ENCODE measurements at places on chromosomes 13 and 19. TPM values are rescaled to one million over a fixed set of nuclear protein-coding genes. Genes with fewer than 3 reads are reported as not detected.

DNA sequence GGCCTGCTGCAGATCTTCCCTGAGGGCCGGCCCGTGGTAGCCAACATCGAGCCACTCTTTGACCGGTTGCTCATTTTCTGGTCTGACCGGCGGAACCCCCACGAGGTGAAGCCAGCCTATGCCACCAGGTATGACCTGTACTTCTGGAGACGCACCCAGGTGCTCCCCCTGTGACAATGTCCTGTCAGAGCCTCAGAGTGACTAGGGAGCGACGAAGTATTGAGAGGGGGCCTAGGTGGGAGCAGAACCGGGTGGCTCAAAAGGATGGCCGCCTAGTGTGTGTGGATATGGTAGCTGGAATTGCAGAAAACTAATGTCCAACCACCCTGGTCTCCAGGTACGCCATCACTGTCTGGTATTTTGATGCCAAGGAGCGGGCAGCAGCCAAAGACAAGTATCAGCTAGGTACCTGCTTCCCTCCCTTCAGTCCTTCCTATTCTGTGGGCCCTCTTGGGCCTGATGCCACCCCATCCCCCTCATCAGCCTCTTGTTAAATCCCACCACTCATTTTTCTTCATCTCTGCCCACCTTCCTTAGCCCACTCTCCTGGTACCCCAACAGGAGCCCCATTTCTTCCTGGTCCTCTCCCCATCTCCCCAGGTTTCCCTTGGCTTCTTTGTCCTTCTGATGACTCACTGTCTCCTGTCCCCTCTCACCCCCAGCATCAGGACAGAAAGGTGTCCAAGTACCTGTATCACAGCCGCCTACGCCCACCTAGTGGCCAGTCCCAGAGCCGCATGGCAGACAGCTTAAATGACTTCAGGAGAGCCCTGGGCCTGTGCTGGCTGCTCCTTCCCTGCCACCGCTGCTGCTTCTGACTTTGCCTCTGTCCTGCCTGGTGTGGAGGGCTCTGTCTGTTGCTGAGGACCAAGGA lies 8.4 kb downstream of the EGLN2 start:
- H3K4me3 ChIP-seq, result peak overlapping the region; percentile 95
- peaks cover 6% of the 10 kb centered on the region for H3K27me3 ChIP-seq
- H3K4me1 ChIP-seq, result peaks cover 89% of the 10 kb centered on the region
- H3K36me3 ChIP-seq, result peaks cover 75% of the 10 kb centered on the region
- DNase-seq, result no peak

DNA sequence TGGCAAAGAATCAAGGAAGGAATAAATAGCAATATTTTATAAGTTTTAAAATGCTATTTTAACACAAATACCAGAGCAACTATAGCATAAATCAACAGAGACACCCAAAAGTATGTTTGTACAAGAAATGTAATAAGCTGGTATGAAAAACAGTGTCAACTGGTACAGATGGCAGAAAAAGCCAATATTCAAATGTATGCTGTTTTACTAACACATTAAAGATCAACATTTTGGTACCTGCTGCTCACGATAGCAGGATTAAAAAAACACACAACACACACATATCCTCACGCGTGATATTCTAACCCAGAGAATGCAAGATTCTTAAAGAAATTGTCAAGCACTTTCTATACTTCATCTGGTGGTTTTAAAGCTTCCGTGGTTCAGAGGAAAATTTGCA lies 48.1 kb upstream of the C19orf12 start:
- no peaks in the 10 kb centered on the region for H3K27me3 ChIP-seq
- no peak overlapping the region for H3K4me3 ChIP-seq
- no peaks in the 10 kb centered on the region for H3K4me1 ChIP-seq
- DNase-seq, result no peak
- no peaks in the 10 kb centered on the region for H3K36me3 ChIP-seq

SLC25A30 gene
- total RNA-seq, result 19.7 TPM

- no peaks in the 10 kb centered on the region for H3K36me3 ChIP-seq
- H3K4me3 ChIP-seq, result no peak overlapping the region
- no peaks in the 10 kb centered on the region for H3K27me3 ChIP-seq
- no peak overlapping the region for H3K27ac ChIP-seq
- no peak for DNase-seq
Measured at GRCh38 chr13:40232311-40233040, 434.0 kb downstream of the FOXO1 start.

DNA sequence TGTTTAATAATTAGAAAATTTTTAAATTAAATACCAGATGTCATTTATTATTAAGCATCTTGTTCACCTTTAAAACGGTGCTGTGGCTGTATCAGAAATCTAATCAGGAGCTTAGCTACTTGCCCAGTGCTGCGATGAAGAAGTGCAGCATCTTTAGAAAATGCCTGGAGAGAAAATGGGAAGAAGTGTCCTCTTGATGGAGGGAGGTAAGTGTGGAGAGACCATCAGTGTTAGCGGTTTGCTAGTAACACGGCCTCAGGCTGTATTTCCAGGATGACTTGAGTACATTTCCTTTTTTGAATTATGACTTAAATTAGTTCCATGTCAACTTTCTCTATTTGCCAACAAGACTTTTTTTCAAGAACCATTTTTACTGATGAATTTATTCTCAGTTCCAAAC lies 74.1 kb downstream of the SHISA2 start:
- no peaks in the 10 kb centered on the region for H3K36me3 ChIP-seq
- no peak overlapping the region for H3K27ac ChIP-seq
- DNase-seq, result no peak
- H3K4me1 ChIP-seq, result peaks cover 32% of the 10 kb centered on the region
- no peak overlapping the region for H3K4me3 ChIP-seq

DNA sequence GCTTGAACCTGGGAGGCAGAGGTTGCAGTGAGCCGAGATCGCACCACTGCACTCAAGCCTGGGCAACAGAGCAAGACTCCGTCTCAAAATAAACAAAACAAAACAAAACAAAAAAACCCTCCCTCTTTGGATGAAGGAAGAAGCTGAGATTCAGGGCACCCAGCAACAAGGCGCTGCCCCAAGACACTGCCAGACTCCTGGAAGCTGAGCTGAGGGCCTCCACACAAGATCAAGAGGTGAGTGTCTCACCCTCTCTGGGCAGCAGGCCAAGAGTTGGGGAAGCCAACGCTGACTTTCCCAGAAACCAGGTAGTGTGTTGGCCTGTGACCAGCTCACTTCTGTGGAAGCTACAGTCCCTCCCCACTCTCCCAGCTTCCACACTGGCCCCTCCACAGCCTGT lies 3.7 kb upstream of the TYROBP start:
- DNase-seq, result no peak
- peaks cover 36% of the 10 kb centered on the region for H3K4me1 ChIP-seq
- H3K4me3 ChIP-seq, result no peak overlapping the region
- H3K27me3 ChIP-seq, result no peaks in the 10 kb centered on the region

DNA sequence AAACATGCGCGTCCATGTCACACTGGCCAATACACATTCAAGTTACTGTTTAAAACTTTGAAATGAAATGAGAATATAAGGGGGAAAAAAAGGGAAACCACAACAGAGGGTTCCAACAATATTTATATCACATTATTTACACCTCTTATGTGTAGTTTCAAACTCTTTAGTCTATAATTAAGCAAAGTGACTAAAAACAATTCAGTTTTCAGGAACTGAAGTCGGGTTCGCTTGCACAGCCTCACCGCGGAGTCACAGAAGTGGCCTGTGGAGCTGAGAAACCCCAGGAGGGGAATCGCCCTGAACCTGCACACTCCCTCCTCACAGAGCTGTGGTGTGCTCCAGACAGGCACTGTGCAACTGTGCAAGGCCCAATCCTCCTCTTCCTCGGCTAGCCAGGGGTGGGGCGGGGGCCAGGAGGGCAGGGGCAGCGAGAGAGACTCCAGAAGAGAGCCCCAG lies 75.9 kb downstream of the STK24 start:
- no peak overlapping the region for H3K27ac ChIP-seq
- H3K4me3 ChIP-seq, result no peak overlapping the region
- no peak for DNase-seq
- H3K36me3 ChIP-seq, result peaks cover 44% of the 10 kb centered on the region

- peaks cover 20% of the 10 kb centered on the region for H3K36me3 ChIP-seq
- no peak for DNase-seq
- no peak overlapping the region for H3K27ac ChIP-seq
- no peak overlapping the region for H3K4me3 ChIP-seq
- H3K27me3 ChIP-seq, result no peaks in the 10 kb centered on the region
Measured at GRCh38 chr13:32503727-32504126, 34.9 kb downstream of the N4BP2L2 start.

DNA sequence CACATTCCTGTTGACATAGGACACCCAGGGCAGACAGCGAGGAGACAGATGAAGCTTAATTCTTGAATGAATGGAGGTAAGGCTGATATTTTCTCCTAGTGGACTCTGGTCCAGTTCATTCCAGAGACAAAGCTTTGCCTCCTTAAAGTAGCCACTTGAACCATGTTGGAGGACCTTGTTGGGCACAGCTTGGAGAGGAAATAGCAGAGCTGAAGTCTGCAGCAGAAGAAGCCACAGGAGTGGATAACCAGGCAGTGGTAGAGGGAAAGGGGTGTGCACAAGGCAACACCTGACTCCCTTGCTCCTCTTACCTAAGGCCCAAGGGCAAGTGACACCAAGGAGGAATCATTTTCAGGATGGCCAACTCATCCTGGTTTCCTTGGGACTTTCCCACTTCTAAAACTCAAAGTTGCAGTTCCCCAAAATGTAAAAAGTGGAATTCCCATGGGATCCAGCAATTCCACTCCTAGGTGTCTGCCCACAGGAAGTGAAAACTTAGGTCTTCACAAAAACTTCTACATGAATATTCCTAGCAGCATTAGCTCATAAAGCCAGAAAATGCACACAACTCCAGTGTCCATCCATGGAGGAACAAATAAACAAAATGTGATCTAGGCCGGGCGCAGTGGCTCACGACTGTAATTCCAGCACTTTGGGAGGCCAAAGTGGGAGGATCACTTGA lies 6.6 kb upstream of the RFX2 start:
- peaks cover 2% of the 10 kb centered on the region for H3K36me3 ChIP-seq
- peaks cover 2% of the 10 kb centered on the region for H3K4me1 ChIP-seq
- H3K27ac ChIP-seq, result no peak overlapping the region
- peaks cover 10% of the 10 kb centered on the region for H3K27me3 ChIP-seq
- no peak overlapping the region for H3K4me3 ChIP-seq
- no peak for DNase-seq

DNA sequence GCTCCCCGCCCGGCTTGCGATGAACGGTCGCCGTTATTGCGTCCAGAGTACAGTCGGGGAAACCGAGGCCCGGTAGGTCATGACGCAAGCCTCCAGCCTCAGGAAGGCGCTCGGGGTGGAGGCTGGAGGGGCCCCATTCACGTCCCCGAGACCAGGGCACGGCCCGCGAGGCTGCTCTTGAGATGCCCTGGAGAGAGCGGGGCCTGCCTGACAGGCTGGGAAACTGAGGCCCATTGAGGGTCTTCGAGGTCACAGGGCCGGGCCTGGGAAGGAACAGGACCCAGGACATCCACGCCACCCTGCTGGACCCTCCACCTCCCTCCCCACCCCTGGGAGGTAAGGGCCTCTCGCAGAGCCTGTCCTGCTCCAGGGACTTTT lies 367 bp downstream of the NDUFS7 start:
- H3K27ac ChIP-seq, result peak overlapping the region; percentile 62
- DNase-seq, result no peak
- peak overlapping the region; percentile 89 for H3K4me3 ChIP-seq
- H3K4me1 ChIP-seq, result peaks cover 22% of the 10 kb centered on the region
- H3K27me3 ChIP-seq, result peaks cover 3% of the 10 kb centered on the region
- peaks cover 23% of the 10 kb centered on the region for H3K36me3 ChIP-seq

- DNase-seq, result no peak
- peak overlapping the region; percentile 73 for H3K27ac ChIP-seq
- H3K36me3 ChIP-seq, result no peaks in the 10 kb centered on the region
- H3K4me3 ChIP-seq, result no peak overlapping the region
Measured at GRCh38 chr19:42467183-42467760, 24.5 kb upstream of the CXCL17 start.

SMIM44 gene
- total RNA-seq, result not detected

RNU6-9 gene
- not detected for total RNA-seq

PSG1 gene
- not detected for total RNA-seq

OR7C1 gene
- not detected for total RNA-seq
